Stimulated activated CD4-positive, alpha-beta T cell treated with anti-CD3 and anti-CD28 coated beads, Interleukin-15, amount 100 ng/mL, for 48 hours (primary cell): ENCODE measurements at places on chromosomes 7 and 10.

GRCh38 chr10:99527526-99528493 is 4.9 kb upstream of the NKX2-3 start:
- no peak for DNase-seq

GRCh38 chr10:88858491-88858890 is 6.8 kb upstream of the ANKRD22 start:
- DNase-seq, result no peak

GRCh38 chr7:129950191-129950932 is 2.4 kb downstream of the UBE2H start:
- no peak for DNase-seq

DNA sequence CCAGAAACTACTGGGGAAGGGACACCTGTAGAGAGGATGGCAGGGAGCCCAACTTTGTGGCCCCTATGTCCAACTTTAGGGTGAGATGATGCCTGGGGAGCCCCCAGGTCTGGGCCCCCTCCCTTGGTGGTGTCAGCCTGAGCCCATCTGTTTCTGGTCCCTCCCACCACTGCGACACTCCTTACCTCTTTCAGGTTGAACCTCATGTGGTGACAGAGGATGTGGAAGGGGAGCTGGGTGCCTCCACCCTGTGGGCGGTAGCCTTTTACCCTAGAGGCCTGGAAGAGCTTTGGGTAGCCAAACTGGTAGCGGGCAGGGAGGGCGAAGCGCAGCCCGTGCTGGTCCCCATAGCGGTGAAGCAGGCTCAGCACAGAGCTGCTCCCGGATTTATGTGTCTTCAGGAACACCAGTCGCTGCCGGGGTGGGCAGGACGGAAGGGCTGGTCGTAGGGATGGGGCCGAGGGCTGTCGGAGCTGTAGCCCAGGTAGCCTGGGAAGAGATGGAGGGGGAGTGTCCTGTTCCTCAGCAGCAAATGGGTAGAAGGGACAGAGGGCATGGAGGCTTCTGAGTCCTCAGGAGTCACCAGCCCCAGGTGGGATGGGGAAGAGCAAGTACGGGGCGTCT is 2.0 kb downstream of the GAL3ST4 start:
- DNase-seq, result no peak

GRCh38 chr7:134940729-134941128 is 45.6 kb upstream of the AGBL3 start:
- DNase-seq, result no peak

- DNase-seq, result no peak
Measured at GRCh38 chr10:118139321-118139720, 92.6 kb upstream of the RAB11FIP2 start.

GRCh38 chr10:76085002-76085816 is 653.8 kb downstream of the LRMDA start:
- DNase-seq, result no peak

DNA sequence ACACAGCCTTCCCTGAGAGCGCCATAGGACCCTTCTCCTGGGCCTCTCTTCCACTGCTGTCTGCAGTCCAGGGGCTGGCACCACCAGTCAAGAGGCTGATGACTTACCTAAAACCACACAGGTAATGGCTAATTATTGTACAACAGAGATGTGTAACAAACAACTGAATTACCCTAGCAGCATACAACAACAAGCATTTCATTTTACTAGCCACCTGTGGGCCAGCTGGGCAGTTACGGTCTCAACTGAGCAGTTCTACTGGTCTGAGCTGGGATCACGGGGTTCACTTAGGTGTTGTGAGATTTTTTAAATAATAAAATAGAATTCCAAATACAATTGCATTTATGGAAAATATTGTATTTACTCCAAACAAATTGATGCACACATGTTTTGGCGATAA is 431.9 kb downstream of the TNS3 start:
- DNase-seq, result no peak

GRCh38 chr10:95423164-95424005 is 132.6 kb upstream of the PDLIM1 start:
- DNase-seq, result no peak

- no peak for DNase-seq
Measured at GRCh38 chr7:29337546-29338116, 143.1 kb downstream of the CHN2 start.

- no peak for DNase-seq
Measured at GRCh38 chr7:157667261-157667660, 330.5 kb downstream of the DNAJB6 start.

DNA sequence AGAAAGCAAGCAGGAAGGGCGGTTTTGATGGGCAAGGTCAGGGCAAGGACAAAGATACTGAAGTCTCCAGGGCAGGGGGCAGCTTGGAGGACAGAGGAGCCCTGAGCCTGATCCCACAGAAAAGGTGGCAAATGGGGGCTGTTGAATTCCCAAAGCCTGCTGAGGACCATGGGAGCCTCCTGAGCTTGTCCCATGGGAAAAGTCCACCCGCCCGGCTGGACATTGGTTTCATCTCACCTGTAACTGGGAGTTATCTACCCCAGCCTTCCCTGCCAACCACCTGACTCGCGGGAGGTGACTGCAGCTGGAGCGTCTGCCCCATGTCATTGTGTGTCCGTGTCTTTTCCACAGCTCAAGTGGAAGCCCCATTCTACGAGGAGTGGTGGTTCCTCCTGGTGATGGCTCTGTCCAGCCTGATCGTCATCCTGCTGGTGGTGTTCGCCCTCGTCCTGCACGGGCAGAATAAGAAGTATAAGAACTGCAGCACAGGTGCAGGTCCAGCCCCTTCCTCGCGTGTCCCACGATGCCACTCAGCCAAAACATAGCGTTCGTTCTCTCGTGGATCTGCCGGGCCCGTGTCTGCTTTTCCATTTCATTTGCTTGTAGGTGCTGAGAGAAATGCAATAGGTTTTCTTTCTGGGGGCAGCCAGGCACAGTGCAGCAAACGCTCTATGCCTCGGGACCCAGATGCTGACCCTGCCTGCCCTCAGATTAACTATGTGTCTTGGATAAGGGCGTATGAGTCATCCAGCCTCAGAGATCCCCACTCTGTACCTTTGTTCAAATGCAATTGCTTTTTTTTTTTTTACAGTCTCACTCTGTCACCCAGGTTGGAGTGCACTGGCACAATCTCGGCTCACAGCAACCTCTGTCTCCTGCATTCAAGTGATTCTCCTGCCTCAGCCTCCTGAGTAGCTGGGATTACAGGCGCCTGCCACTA is 444.5 kb upstream of the FOXK1 start:
- no peak for DNase-seq

- no peak for DNase-seq
Measured at GRCh38 chr7:30671793-30672465, 10.3 kb downstream of the CRHR2 start.

DNA sequence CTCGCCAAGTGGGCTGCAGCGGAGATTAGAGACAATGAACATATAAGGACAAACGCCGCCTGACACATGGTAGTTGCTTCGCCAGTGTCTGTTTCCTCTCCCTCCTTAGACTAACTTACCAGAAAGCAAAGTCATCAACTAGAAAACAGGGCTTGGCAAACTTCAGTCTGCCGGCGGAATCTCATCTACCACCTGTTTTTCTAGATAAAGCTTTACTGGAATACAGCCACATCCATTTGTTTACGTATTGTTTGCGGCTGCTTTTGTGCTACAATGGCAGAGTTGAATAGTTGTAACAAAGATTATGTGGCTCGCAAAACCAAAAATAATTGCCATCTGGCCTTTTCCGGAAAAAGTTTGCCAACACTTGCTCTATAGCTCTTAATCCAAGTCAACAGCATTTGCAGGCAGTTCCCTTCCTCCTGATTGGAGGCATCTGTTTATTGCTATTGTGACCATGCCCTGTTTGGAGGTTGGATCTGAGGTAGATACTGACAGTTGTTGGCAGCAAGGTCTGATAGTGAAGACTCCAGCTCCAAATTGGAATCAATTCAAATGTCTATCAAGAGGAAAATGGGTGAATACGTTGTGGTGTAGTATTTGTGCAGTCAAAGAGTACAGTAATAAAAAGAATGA is 260.6 kb downstream of the POU6F2 start:
- no peak for DNase-seq

- no peak for DNase-seq
Measured at GRCh38 chr7:96636979-96637378, 72.7 kb downstream of the SEM1 start.

DNA sequence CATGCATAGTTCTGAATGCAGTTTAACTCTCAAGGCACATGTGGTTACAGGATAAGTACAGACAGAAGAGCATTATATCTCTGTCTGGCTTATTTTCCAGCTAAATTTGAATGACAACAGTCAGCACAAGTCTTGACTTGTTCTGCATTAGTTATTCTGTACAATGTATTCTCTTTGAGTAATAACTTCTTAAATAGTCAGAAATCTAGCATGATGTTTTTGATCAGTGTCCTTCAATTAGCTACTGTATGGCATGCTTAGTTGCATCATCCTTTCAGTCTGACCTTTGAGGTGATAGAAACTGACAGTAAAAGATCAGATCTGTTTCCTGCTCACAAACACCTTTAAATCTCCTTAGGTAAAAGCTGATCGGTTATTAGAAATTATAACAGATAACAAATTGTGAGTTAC is 118.1 kb downstream of the ARL4A start:
- no peak for DNase-seq
